GM23248 (cell line): ENCODE measurements at places on chromosomes 4 and X.

DNA sequence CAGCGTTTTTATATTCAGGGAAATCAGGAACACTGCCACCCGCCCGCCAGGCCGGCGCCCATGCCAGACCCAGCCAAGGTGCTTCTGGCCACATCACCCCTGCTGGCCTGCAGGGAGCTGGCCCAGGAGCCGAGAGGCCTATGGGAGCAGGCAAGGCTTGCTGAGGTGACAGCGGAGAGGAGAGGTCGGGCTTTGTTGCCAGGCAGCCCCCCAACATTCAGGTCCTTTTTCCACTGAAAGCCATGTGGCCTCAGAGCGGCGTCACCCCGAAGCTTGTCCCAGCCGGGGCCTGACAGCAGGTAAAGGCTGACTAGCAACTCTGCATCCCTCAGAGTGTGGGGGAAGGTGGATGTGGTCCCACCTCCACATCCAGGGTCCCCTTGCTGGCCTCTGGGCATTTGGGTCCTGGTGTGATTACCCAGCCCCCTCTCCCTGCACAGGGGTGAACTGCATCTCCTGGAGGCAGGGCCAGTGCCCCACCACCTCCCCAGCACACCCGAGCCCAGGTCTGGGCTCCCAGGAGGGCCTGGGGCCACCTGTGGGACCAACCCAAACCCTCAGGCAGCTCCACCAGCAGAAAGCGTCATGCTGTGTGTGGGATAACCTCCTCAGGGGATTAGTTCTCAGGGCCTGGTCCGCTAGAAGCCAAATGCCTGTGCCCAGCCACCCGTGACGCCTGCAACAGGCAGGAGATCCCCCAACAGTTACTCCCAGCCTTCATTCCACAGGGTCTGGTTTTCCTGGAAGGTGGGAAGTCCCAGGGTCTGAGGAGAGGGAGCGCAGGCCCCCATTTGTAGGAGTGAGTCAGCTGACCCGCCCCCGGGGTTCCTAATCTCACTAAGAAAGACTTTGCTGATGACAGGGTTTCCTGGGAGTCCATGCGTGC lies at the start of gene PDE6B:
Gene PDE6B, plus strand, starts transcription at position 869 of the 886 bp plus-strand sequence. CDS start 54 bp downstream, outside the sequence.
- DNase-seq: no peak

- DNase-seq: peak; percentile 41
These were observed 11.7 kb downstream of the TRIM2 start for GRCh38 chr4:153215921-153216320.

GRCh38 chr4:153152501-153153338 lies 51.5 kb upstream of the TRIM2 start:
- DNase-seq: peak; percentile 53

- no peak for DNase-seq
These were observed 106.9 kb downstream of the THOC2 start for GRCh38 chrX:123625952-123626351.

DNA sequence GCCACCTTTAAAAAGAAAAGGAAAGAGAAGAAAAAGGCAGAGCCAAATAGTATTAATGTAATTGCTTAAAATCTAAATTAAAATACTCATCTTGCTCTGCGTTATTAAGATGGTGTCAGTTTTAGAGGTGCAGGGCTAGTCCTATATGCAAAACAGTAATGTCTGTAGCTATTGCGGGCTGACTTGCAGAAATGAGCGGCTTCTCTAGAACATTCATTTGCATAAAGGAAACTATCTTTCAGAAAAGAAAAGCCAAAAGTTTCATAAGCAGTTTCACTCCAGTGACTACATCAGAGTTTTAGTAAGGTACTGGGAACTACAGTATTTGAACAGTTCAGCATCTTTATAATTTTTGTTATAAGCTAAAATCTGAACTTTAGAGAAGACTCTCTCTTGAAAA lies 6.0 kb downstream of the SMAD1 start:
- no peak for DNase-seq

GRCh38 chr4:158182736-158183135 lies 9.9 kb upstream of the GASK1B start:
- peak; percentile 73 for DNase-seq

DNA sequence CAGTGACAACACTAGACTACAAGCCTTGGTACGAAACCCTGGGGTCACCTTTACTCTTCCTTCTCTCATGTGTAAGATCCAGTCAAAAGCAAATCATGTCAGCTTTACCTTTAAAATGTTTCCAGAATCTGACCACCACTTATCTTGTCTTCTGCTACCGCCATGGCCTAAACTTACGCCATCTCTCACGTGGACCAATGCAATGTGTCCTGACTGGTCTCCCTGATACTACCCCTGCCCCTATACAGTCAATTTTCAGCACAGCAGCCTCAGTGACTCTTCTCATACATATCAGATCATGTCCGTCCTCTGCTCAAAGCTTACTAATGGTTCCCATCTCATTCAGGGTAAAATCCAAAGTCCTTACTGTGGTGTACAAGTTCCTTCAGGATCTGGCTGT lies 15.0 kb upstream of the MAML3 start:
- no peak for DNase-seq

- peak; percentile 37 for DNase-seq
These were observed 243.6 kb downstream of the NPFFR2 start for GRCh38 chr4:72275381-72275780.

GRCh38 chr4:101953949-101954348 lies 163.4 kb downstream of the BANK1 start:
- DNase-seq: peak; percentile 33

DNA sequence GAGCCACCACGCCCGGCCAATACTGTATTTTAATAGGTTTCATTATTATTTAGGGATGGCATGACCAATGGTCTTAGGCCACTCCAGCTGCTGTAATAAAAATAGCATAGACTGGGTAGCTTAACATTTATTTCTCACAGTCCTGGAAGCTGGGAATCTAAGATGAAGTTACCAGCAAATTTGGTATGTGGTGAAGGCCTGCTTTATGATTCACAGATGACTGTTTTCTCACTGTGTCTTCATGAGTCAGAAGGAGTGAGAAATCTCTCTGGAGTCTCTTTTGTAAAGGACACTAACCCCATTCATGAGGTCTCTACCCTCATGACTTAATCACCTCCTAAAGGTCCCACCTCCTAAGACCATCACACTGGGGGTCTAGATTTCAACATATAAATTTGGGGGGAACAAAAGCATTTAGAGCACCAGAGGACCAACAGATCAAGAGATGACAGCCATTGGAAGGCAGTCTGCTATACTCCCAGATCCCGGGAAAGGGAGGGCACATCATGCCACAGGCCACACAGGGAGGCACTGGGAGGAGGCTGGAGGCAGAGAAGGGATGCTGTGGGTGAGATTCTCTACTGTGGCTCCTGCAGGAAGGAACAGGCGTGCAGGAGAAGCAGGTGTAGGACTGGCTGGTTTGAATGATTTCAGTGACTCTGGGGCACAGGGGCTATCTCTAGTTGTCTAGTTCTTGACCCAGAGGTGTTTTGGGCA lies 335.8 kb upstream of the SFRP2 start:
- peak; percentile 96 for DNase-seq

DNA sequence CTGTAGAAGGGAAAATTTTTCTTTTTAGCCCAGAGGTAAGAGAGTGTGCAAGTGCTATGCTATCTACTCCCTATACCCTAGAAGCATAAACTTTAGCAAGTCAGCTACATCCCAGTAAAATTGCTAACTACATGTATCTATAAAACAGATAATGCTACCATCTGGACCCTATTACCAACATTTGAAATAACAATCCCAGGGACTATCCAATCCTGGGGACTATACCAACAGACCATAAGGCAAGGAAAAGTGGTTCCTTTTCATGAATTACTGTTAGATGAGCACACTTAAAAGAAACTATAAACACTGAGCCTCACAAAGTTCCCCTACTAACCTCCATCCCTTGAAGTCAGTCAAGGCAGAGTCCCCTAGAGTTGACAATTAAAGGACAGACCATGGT lies 213.6 kb upstream of the VEGFC start:
- DNase-seq: no peak

GRCh38 chr4:139024686-139025085 lies 9.1 kb downstream of the NOCT start:
- DNase-seq: no peak

GRCh38 chr4:13544606-13545393 lies 492 bp upstream of the NKX3-2 start:
- peak; percentile 76 for DNase-seq

DNA sequence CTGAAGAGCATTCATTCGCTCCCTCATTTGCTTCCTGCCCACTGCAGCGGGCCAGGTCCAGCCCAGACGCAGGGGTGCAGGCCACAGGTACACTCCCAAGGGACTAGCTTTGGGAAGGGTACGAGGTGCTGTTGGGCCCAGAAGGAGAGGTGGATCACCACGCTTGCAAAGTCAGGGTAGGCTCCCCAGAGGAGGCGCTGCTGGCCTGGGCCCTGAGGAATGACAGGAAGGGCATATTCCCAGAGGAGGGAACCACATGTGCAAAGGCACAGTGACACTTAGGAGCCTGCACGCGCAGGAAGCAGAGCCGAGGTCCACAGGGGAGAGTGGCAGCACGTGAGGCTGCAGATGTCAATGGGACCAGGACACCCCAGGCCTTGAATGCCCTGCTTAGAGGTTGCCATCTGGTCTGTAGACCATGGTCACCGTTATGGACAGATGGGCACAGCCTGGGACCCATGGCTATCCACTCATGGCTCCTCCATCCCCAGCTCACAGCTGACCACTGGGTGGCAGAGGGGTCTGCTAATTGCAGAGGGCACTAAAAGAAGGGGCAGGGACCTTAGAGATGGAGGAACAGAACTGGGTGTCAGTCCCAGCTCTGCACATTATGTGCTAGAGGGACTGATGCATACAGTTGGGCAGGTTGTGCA lies 7.9 kb downstream of the HTRA3 start:
- no peak for DNase-seq

- no peak for DNase-seq
These were observed 53.6 kb downstream of the BLTP1 start for GRCh38 chr4:122205687-122206086.

DNA sequence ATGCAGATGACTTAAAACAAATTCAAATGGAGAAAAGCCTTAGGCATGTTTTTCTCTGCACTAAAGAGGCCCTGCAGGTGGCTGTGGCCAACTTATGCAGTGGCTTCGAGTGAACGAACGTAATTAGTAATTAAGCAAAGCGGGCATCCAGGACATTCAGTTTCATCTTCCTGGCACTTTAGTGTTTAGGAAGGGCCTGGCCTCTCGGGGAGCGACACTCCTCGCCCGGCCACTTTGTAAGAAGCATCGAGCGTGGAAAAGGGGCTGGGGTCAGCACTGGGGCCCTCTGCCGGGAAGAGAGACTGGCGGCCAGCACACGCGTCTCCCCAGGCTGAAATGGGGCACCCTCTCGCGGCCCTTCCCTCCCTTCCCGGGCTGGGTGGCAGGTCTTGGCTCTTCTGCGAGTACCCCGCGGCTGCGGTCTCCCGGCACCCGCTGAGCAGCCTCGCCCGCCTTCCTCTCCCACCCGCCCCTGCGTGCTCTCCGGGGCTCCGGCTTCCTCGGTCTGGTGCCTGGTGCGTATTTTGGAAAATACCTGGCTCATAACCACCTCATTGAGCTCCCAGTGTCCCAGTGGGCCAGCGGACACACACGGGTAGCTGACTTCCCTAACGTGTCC lies 677 bp upstream of the CYP4V2 start:
- peak; percentile 45 for DNase-seq

DNA sequence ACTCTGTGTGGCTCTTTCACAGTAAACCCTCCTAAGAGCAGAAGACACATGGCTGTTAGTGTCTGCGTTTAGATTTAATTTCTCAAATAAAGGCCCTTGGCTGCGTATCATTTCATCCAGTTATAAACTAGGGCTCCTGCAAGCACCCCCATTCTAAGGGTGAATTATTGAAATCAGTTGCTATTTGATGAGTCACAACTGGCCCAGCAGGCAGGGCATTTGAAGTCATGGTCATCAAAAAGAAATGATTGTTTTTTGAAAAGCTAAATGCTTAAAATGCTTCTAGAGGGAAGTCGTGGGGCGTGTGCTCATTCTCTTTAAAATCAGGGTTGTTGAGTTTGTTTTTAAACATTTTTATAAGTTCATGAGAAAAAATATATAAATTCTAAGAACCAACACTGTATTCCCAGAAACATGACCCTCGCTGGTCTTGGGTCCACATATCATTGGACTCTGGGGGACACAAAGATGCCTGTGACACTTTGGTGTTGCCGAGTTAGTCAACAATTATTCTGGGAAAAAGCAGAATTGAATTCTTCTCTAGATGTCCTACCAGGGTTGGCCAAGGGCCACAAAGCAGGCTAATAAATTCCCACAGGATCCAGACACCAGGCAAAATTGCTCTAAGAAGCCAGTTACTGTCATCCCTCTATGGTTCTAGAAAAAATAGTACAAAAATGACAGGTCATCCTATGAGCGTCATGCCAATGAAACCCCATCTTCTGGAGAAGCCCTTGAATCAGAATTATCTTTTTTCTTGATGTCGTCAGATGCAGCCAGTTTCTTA lies 99.5 kb upstream of the MYOZ2 start:
- peak; percentile 57 for DNase-seq

DNA sequence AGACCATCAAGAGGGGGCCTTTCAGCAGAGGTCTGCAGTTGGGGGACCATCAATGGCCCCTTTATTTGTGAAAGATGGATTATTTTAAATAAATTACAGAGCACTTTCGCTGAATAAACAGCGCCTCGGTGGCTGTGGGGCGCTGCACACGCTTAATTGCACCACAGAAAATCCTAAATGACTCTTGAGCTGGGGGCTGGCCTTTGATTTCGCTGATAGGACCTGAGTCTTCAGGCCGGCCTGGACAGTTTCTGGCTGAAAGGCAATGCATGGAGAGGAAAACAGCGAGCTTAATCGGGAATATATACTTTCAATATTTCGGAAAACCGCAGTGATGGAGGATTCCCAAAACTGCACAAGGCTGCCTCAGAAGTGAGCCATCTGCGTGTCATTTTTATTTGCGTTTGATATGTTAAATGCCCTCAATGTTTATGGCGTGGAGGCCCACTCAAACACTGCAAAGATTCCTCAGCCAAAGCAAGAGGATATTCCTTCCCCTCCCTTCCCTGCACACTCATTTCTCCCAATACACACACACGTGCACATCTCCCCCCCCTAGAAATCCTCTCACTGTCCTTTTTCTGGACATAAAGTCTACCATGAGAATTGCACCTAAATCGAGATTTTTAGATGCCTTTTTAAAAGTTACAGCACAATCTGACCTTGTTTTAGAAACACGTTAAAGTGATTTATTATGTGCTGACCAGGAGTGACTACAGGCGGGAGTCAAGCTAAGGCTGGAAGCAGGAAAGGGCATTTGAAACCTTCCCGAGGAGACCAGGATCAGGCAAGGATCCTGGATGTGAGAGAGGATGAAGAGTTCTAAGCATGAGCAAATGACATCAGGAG lies 340.7 kb downstream of the RAB28 start:
- no peak for DNase-seq

- DNase-seq: peak; percentile 64
These were observed 531 bp downstream of the DGKQ start for GRCh38 chr4:972651-973424.

DNA sequence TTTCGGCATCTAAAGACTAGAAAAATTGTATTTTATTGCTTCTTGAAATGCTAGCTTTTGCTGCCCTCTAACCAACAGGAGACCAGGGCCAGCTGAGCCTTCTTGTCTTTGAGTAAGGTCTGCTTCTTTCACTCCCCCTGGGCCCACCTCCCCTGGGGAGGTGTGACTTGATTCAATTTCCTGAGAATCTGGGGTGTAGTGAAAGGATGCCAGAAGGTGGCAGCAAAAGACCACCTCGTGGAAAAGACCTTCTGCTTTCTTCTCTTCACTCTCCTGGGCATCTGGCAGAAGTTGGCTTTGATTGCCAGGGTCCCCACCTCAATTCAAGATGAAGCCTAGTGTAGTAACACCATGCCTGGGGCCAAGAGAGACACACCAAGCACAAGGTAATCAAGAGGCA lies 96.5 kb upstream of the MAOA start:
- DNase-seq: peak; percentile 25
